ENCODE measurements at places on chromosomes 12 and 14.
A peak's percentile ranks its signal among the peaks of the same experiment; 100 is the strongest.

GRCh38 chr14:23930742-23931141, 22.8 kb upstream of the DHRS4 start:
- H3K4me1 ChIP-seq, result no peaks in the 10 kb centered on the region
- no peak overlapping the region for H3K4me3 ChIP-seq
- no peaks in the 10 kb centered on the region for H3K27me3 ChIP-seq
- no peak for DNase-seq
- H3K27ac ChIP-seq, result no peak overlapping the region

- no peak overlapping the region for H3K27ac ChIP-seq
Measured at GRCh38 chr12:44519931-44520330, 356.2 kb downstream of the NELL2 start.

DNA sequence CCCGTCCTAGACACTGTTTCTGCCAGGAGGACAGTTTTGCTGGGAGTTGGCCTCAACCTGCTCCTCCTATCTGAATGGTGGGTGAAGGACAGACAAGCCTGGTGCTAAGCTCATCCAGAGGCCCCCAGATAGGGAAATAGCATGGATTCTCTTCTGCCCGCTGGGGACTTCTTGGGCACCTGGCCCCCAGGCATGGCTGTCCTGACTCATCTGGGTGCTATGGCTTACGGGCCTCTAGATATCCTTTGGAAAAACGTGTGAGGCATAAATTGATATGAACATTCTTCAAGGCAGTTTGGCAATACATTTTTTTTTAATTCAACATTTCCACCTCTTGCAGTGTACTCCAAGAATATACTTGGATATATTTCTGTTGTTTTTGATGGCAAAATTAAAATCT, 8.6 kb downstream of the TECPR2 start:
- H3K27ac ChIP-seq, result no peak overlapping the region
- no peak overlapping the region for H3K4me3 ChIP-seq
- no peak for DNase-seq
- H3K4me1 ChIP-seq, result no peaks in the 10 kb centered on the region
- no peaks in the 10 kb centered on the region for H3K27me3 ChIP-seq
- H3K36me3 ChIP-seq, result no peaks in the 10 kb centered on the region

GRCh38 chr14:70008284-70009262, 129.4 kb downstream of the SMOC1 start:
- H3K4me1 ChIP-seq, result no peaks in the 10 kb centered on the region
- DNase-seq, result no peak
- no peaks in the 10 kb centered on the region for H3K27me3 ChIP-seq
- H3K36me3 ChIP-seq, result no peaks in the 10 kb centered on the region
- no peak overlapping the region for H3K4me3 ChIP-seq
- no peak overlapping the region for H3K27ac ChIP-seq

DNA sequence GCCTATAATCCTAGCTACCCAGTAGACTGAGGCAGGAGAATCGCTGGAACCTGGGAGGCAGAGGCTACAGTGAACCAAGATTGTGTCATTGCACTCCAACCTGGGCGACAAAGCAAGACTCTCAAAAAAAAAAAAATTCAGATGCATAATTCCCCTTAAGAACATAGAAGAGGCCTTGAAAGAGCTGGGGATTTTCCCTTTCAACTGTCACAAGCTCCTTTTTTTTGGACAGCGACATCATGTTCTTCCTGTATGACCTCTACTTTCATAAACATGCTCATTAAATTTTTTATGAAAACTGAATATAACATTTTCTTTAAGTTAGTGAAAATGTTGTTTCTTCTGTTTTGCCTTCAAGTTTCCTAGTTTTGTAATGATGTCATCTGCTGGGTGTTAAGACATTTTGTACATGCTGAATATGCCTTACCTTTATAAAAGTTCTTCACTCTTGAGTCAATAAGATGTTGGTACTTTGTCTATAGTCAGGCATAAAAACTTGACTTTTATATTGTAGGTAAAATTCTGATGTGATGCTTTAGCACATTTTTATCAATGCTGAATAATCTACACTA, 76.0 kb downstream of the PTHLH start:
- no peaks in the 10 kb centered on the region for H3K4me1 ChIP-seq
- H3K27ac ChIP-seq, result no peak overlapping the region
- DNase-seq, result no peak
- H3K36me3 ChIP-seq, result no peaks in the 10 kb centered on the region

DNA sequence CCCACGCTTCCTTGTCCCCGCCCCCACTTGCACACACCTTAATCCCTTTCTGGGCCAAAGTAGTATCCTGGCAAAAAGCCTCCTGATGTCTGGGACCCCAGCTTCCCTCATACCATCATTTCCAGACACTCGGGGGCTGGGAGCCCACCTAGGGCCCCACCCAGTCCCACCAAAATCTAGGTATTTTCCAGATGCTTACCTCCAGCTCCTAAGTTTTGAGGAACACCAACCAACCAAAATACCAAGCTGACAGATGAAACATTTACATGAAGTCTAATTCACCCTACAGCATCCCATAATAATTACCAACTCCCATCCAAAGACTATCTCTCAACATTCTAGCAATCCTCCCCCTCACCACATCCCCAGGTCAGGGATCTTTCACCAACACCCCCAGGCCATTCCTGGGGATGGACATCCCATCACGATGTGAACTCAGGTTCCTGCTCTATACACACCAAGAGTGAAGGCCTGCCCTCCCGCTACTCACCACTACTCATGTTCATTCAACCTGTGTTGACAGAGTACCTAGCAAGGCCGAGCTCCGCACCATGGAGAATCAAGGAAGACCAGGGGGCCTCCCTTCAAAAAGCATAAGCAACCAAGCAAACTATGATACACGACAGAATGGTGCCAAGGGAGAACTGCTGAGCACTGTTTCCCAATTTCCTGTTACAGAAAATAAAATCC, 1.6 kb upstream of the CHD4 start:
- H3K4me3 ChIP-seq, result no peak overlapping the region
- no peak for DNase-seq
- H3K36me3 ChIP-seq, result no peaks in the 10 kb centered on the region
- peaks cover 12% of the 10 kb centered on the region for H3K4me1 ChIP-seq
- H3K27ac ChIP-seq, result peak overlapping the region; percentile 98
- no peaks in the 10 kb centered on the region for H3K27me3 ChIP-seq

DNA sequence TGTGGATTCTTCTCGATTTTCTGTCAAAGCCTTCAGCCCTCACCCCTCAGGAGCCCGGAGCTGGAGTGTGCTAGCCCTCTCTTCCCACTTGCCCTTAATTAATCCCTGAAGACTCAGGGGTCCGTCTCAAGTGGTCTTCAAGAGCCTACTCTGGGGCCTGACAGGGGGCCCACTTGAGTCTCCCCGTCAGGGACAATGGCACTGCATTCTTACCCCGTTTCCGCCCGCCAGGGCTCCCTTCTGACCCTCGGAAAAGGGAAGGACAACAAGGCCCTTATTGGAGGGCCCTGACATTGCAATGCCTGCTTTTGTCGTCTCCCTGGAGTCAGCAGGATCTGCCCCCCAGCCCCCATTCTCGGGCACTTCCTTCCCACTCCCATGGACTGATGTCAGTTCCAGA, 34.4 kb downstream of the TBX3 start:
- no peak overlapping the region for H3K4me3 ChIP-seq
- no peak for DNase-seq
- H3K36me3 ChIP-seq, result no peaks in the 10 kb centered on the region
- H3K27me3 ChIP-seq, result no peaks in the 10 kb centered on the region
- H3K27ac ChIP-seq, result no peak overlapping the region
- no peaks in the 10 kb centered on the region for H3K4me1 ChIP-seq

DNA sequence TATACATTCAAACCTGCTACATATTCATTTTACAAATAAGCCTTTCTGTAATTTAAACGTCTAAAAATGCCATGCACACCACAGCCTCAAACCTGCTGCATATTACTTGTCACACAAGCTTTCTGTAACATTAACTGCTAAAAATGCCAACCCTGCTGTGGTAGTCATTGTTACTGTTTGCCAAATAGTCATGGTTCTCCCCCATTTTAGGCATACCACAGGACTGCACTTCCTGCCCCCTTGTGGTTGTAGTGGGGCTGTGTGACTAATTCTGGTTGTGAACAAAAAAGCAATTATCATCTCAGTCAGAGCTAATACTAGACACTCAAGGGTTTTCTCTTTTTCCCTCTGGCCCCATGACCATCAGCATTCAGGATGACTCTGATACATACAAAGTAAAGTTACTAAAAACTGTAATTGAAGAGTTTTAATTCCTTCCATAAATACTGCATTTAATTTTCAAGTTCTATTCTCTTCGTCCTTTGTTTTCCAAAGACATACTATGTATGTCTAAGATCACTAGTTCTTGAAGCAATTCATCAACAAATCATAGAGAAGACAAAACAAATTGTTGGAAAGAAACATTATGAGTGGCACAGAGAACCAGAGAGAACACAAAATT, 5.7 kb upstream of the SLC35F4 start:
- no peak overlapping the region for H3K27ac ChIP-seq
- no peak for DNase-seq
- H3K4me3 ChIP-seq, result no peak overlapping the region
- no peaks in the 10 kb centered on the region for H3K4me1 ChIP-seq

GRCh38 chr14:34874386-34875030, 652 bp downstream of the BAZ1A start:
- peak overlapping the region; percentile 70 for H3K4me3 ChIP-seq
- H3K27me3 ChIP-seq, result no peaks in the 10 kb centered on the region
- peak; percentile 26 for DNase-seq
- H3K4me1 ChIP-seq, result no peaks in the 10 kb centered on the region

- no peak for DNase-seq
- no peaks in the 10 kb centered on the region for H3K27me3 ChIP-seq
- no peak overlapping the region for H3K4me3 ChIP-seq
- peak overlapping the region; percentile 49 for H3K27ac ChIP-seq
- H3K36me3 ChIP-seq, result no peaks in the 10 kb centered on the region
- H3K4me1 ChIP-seq, result peaks cover 6% of the 10 kb centered on the region
Measured at GRCh38 chr12:14846876-14847580, 3.7 kb upstream of the ART4 start.

GRCh38 chr14:103139132-103140025, 16.1 kb downstream of the TNFAIP2 start:
- H3K27me3 ChIP-seq, result no peaks in the 10 kb centered on the region
- peak overlapping the region; percentile 26 for H3K4me3 ChIP-seq
- H3K27ac ChIP-seq, result peak overlapping the region; percentile 38
- H3K4me1 ChIP-seq, result peaks cover 8% of the 10 kb centered on the region
- H3K36me3 ChIP-seq, result no peaks in the 10 kb centered on the region

DNA sequence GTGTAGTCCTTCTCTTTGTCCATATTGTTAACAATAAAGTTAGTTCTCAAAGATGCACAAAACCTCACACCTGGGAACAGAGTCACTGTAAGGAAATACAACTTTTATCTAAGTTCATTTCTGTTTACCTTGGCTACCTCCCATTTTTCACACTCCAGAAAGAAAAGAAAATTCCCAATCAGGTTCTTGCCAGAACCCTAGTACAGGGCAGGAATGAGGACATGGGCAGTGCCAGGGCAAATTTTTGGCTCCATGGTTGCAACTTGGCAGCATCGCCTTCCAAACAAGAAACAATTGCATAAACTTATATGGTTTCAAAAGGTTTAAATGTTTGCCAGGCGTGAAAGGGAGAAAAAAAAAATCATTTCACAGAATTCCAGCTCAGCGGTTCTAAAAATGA, 296.3 kb upstream of the PRKD1 start:
- no peaks in the 10 kb centered on the region for H3K36me3 ChIP-seq
- no peak overlapping the region for H3K4me3 ChIP-seq
- H3K4me1 ChIP-seq, result no peaks in the 10 kb centered on the region
- DNase-seq, result peak; percentile 84

GRCh38 chr14:105117257-105117646, 51.3 kb downstream of the JAG2 start:
- peaks cover 5% of the 10 kb centered on the region for H3K4me1 ChIP-seq
- H3K36me3 ChIP-seq, result no peaks in the 10 kb centered on the region
- H3K27me3 ChIP-seq, result no peaks in the 10 kb centered on the region
- no peak overlapping the region for H3K27ac ChIP-seq
- DNase-seq, result no peak

DNA sequence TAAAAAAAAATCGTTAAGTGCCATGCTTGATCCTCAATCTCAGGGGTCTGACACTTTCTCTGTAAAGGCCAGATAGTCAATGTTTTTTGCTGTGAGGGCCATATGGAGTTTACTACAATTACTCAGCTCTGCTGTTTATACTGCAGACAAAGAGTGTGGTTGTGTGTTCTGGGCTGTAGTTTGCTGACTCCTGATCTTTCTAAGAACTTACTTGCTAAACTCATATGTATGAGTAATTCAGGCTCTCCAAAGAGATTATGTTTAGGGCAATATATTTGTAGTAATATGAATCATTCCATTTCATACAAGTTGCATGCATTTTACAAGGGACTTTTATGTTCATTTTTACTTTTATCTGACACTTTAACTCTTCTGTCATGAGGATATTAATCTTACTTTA, 188.2 kb downstream of the TMTC2 start:
- H3K4me3 ChIP-seq, result no peak overlapping the region
- no peaks in the 10 kb centered on the region for H3K4me1 ChIP-seq
- H3K27me3 ChIP-seq, result no peaks in the 10 kb centered on the region
- H3K27ac ChIP-seq, result no peak overlapping the region

- H3K36me3 ChIP-seq, result no peaks in the 10 kb centered on the region
- no peak for DNase-seq
- no peak overlapping the region for H3K4me3 ChIP-seq
- H3K27me3 ChIP-seq, result peaks cover 3% of the 10 kb centered on the region
- no peak overlapping the region for H3K27ac ChIP-seq
Measured at GRCh38 chr14:32941668-32942065, 3.0 kb downstream of the NPAS3 start.

- no peaks in the 10 kb centered on the region for H3K27me3 ChIP-seq
- no peaks in the 10 kb centered on the region for H3K36me3 ChIP-seq
- peak overlapping the region; percentile 32 for H3K27ac ChIP-seq
- no peaks in the 10 kb centered on the region for H3K4me1 ChIP-seq
- no peak for DNase-seq
Measured at GRCh38 chr12:46349253-46349652, 23.3 kb downstream of the SLC38A2 start.

DNA sequence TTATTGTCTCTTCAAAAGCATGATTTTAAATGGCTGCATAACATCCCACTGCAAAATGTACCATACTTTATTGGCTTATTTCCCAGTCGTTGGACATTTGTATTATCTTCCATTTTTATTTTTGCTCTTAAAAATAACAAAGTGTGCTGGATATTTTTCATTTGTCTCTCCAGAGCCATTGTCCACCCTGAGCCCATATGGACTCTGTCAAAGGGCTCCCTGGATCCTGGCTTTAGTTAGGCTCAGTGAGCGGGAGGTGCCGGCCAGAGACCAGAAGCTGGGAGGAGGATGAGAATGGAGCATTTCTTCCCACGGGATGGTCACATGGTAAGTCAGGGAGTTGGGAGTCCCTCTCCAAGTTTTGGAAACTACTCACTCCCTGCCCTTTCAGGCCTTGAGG, 296.9 kb downstream of the NUAK1 start:
- no peak for DNase-seq
- no peaks in the 10 kb centered on the region for H3K36me3 ChIP-seq
- no peaks in the 10 kb centered on the region for H3K27me3 ChIP-seq
- H3K4me3 ChIP-seq, result no peak overlapping the region
- H3K4me1 ChIP-seq, result no peaks in the 10 kb centered on the region

GRCh38 chr14:87094913-87095312, 898.1 kb downstream of the GALC start:
- no peaks in the 10 kb centered on the region for H3K4me1 ChIP-seq
- no peak overlapping the region for H3K27ac ChIP-seq
- DNase-seq, result no peak
- H3K27me3 ChIP-seq, result no peaks in the 10 kb centered on the region
- no peaks in the 10 kb centered on the region for H3K36me3 ChIP-seq
